ENCODE measurements at places on chromosomes 13 and 19.
A peak's percentile ranks its signal among the peaks of the same experiment; 100 is the strongest.

GRCh38 chr13:31755803-31756212 is 16.5 kb downstream of the RXFP2 start:
- DNase-seq: peak; percentile 98

DNA sequence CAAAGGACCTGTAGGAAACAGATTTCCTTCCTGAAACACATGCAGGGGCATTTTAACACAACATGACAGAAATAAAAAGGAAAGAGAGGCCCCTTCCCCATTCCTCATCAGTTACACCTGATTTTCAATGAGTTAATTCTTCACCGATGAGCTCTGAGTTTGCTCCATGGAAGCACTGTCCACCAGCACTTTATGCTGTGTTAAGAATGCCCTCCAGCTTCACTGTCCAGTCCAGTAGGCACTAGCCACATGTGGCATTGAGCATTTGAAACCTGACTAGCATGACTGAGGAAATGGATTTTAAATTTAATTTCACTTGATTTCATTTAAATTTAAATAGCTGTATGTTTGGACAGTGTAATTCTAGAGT is 217.2 kb upstream of the SLC10A2 start:
- DNase-seq: no peak

DNA sequence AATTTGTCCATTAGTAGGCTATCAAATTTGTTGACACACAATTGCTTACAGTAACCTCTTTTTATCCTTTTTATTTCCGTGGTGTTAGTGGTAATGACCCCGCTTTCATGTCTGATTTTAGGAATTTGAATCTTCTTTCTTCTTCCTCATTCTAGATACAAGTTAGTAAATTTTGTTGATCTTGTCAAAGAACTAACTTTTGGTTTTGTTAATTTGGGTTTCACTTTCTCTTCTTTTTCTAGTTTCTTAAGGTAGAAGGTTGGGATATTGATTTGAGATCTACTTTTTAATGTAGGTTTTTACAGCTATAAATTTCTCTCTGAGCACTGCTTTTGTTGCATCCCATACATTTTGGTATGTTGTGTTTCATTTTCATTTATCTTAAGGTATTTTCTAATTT is 53.3 kb upstream of the SLC7A1 start:
- no peak for DNase-seq

GRCh38 chr13:47555235-47555634 is 445.8 kb downstream of the SUCLA2 start:
- no peak for DNase-seq

GRCh38 chr19:23855676-23856075 is 59.0 kb upstream of the ZNF726 start:
- no peak for DNase-seq

GRCh38 chr19:38838208-38838985 is 6.8 kb upstream of the ECH1 start:
- DNase-seq: no peak

DNA sequence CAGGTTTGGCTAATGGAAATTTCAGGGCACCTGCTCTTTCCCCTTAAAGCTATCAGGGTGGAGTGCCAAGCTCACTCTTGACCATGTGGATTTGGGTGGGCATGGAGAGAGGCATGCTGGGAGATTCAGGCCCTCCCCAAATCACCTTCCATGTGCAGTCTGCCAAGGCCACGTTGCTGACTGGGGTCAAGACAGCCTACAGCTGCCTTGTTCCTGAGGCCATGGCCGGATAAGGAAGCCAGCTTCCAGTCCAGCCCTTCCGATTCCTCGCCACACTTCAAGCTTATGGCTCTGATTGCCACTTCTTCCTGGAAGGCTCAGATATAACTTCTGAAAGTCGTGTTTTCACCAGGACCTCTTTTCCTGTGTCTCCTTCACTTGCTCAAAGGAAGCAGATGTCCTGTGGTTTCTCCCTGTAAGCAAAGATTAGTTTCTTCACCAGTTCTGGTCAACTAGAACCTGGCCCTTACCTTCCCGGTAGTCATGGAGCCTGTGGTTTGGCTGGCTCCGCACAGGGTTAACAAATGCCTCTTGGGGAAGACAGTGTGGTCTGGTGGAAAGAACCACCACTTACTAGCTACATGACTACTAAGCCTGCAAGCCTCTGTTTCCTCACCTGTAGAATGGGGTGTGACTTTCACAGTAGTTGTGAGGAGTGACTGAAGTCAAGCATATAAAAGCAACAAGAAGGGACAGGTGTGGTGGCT is 16.1 kb upstream of the TPT1 start:
- no peak for DNase-seq

GRCh38 chr13:71797517-71797916 is 69.5 kb downstream of the DACH1 start:
- no peak for DNase-seq

GRCh38 chr13:80217614-80218456 is 123.1 kb downstream of the SPRY2 start:
- peak; percentile 7 for DNase-seq

DNA sequence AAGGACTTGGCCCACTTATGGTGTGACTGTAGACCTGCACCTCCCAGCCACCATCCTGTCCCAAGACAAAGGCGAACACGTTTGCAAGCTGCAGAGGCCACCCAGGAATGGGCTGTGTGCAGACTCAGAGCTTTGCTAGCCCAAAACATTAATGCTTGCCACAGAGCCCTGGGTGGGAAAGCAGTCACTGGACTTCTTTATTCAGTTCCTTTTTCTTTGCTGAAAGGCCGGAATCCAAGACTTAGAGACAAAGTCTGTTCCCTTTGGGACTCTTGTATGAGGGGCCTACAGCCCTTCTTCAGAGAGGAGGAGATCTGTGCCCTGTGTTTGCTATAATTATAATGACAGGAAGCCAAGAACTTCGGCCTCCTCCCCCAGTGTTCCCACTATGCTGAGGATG is 167.8 kb downstream of the DLEU7 start:
- DNase-seq: no peak

GRCh38 chr13:66367356-66367755 is 862.8 kb downstream of the PCDH9 start:
- peak; percentile 9 for DNase-seq

- no peak for DNase-seq
These were observed 26.7 kb upstream of the TMEM255B start for GRCh38 chr13:113732176-113732960.

DNA sequence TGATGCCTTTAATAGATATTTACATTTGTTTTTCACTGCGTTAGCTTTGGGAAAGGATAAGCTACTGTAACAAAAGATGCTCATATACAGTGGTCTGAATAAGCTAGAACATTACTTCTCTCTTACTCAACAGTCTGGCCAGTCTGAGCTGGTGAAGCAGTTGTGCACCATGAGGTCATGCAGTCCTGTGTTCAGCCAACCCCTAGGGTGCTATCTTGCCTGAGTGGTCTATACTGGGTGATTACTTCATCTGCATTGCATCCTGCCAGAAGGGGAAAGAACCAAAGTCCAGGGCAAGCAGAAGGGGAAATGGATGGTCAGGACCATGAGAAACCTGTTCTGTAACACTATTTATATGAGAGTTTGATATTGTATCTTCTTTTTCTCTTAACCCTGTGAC is 31.5 kb downstream of the ERCC5 start:
- DNase-seq: peak; percentile 5

DNA sequence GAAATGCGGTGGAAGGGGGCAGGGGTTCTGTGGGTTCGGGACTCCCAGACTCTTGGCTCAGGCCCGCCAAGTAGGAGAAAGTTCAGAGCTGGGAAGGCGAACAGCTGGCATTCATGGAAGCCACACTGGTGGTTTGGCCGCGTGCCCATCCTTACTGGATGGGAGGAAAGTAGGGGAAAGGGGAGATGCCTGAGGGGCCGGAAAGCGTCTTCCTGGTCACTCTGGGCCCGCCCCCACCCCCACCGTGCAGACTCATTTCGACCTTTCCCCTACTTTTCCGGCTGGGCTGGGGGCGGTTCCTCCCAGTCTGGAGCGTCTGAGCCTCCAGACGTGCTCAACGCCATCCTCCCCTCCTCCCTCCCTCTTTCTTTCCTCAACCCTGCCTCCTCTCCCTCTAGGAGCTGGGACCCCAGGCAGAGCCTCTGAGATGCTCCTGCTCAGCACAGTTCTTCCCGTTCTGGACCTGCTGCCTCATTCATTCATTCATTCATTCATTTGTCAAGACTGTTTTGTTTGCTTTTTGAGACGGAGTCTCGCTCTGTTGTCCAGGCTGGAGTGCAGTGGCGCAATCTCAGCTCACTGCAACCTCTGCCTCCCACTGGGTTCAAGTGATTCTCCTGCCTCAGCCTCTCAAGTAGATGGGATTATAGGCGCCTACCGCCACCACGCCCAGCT is 3.5 kb downstream of the ANGPTL4 start:
- DNase-seq: peak; percentile 99

GRCh38 chr13:54787754-54788153 is 1759.1 kb downstream of the OLFM4 start:
- DNase-seq: no peak

DNA sequence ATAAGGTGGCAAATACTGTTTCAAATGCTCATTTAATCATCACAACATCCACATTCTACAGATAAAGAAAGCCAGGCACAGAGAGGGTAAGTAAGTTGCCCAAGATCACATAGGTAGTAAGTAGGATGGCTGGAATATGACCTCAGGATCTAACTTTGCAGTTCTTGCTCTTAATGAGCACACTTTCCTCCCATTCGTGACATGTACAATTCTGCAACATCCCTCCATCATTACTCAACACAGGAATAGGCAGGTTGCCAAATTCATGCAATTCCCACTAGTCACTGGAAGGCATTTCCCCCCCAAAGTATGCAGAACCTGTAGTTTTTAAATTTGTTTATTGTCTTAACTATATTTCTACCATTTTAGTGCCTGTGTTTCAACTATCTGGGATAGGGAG is 109.2 kb downstream of the OLFM4 start:
- peak; percentile 90 for DNase-seq

GRCh38 chr19:15315101-15315500 is 17.2 kb downstream of the BRD4 start:
- DNase-seq: no peak

DNA sequence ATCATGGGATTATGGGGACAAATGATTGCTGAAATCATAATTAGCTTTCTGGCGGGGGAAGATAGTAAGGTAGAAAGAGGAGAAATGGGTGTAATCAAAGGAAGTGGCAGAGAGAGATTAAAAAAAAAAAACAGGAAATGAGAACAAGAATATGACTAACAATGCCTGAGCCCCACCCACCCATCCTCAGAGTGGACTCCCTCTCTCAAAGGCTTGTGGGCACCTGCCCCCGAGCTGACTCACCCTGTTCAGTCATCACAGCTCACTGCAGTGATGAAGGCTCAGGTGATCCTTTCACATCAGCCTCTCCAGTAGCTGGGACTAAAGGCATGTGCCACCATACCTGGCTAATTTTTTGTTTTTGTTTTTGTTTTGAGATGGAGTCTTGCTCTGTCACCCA is 26.4 kb upstream of the TPT1 start:
- DNase-seq: peak; percentile 89

DNA sequence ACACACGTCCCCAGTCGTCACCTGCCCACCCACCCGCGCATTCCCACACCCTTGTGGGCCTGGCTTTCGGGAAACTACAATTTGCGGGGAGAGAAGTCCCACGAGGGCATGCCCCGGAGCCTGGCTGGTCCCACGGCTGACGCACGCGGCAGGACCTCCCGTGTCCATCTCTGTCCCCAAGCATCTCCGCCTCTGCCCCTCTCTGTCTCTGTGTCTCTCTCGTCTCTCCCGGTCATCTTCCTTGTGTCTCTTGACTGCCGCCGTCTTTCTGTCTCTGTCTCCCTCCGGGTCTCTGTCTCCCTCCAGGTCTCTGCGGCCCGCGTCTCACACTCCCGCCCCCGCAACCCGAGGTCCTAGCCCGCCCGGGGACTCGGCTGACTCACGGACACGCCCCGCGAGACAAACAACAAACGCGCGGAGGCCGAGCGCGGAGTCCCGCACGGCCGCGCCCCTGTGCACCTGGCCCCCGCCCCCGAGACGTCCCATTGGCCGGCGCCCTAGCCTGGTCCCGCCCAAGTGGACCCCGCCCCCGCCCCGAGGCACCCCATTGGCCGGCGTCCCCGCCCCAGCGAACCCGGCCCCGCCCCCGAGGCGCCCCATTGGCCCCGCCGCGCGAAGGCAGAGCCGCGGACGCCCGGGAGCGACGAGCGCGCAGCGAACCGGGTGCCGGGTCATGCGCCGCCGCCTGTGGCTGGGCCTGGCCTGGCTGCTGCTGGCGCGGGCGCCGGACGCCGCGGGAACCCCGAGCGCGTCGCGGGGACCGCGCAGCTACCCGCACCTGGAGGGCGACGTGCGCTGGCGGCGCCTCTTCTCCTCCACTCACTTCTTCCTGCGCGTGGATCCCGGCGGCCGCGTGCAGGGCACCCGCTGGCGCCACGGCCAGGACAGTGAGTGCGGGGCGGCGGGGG is at the start of gene FGF22:
Gene FGF22 (plus strand): TSS at position 627 of the 908 bp plus-strand sequence. CDS start 47 bp downstream, at position 674.
- DNase-seq: peak; percentile 88

GRCh38 chr19:58332697-58333096 is 5.9 kb downstream of the ZSCAN22 start:
- no peak for DNase-seq

DNA sequence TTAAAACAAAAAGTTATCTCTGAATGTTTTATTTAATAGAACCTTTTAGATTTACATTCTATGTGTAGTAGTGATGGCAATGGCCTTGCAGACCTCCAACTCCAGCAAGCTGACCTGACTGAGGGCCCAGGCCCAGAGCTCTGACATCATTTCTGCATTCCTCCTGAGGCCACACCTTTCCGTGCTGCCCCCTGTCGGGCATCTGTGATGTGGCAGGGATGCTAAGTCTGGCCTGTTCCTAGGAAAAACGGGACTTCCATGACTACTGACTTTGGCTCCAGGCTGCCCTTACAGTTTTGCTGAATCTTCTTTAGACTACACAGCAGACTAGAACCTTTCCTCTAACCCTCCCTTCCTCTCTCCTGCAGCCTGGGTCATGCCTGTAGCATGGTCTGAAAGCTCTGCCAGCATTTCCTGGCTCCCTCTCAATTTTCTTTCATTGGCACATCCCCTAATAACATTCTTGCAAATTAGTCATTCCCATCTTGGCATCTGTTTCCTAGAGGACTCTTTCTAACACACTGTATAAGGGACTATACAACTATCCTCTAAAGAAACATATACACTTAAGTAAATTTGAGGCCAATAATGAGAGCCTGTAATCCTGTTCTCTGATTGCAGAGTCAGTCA is 249.1 kb downstream of the GPC5 start:
- no peak for DNase-seq

- DNase-seq: no peak
These were observed 4.4 kb upstream of the NOP53 start for GRCh38 chr19:47740866-47741519.

DNA sequence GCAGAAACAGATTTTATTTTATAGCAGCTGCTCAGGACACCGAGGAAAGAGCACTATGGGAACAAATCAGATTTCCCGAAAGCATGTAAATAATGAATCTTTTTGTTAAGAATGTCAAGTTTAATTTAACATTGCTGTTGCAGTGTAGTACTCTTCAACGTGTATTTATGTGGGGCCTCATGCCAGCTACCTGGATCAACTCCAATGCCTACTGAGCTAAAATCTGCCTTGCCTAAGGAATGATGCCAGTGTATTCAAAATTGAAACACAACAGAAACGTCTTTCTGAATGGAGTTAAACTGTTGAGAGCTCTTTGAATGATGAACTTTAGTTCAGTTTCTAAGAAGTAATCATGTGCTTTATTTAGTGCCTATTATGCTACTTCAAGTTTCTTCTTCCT is 1379.8 kb upstream of the ATXN8OS start:
- DNase-seq: no peak

- no peak for DNase-seq
These were observed 391.5 kb upstream of the MIR17HG start for GRCh38 chr13:90956031-90956430.

GRCh38 chr19:48391100-48392005 is at the start of gene KDELR1:
KDELR1 (minus strand) TSS chr19:48391551; CDS start chr19:48391358, 193 bp downstream.
- DNase-seq: peak; percentile 79

GRCh38 chr13:29573190-29573589 is 22.3 kb downstream of the SLC7A1 start:
- DNase-seq: peak; percentile 56

GRCh38 chr13:91762957-91763356 is 364.5 kb downstream of the GPC5 start:
- DNase-seq: no peak

All from EH (cell line).